ENCODE measurements at places on chromosomes 11 and 22. TPM values are rescaled to one million over a fixed set of nuclear protein-coding genes. Genes with fewer than 3 reads are reported as not detected.

DNA sequence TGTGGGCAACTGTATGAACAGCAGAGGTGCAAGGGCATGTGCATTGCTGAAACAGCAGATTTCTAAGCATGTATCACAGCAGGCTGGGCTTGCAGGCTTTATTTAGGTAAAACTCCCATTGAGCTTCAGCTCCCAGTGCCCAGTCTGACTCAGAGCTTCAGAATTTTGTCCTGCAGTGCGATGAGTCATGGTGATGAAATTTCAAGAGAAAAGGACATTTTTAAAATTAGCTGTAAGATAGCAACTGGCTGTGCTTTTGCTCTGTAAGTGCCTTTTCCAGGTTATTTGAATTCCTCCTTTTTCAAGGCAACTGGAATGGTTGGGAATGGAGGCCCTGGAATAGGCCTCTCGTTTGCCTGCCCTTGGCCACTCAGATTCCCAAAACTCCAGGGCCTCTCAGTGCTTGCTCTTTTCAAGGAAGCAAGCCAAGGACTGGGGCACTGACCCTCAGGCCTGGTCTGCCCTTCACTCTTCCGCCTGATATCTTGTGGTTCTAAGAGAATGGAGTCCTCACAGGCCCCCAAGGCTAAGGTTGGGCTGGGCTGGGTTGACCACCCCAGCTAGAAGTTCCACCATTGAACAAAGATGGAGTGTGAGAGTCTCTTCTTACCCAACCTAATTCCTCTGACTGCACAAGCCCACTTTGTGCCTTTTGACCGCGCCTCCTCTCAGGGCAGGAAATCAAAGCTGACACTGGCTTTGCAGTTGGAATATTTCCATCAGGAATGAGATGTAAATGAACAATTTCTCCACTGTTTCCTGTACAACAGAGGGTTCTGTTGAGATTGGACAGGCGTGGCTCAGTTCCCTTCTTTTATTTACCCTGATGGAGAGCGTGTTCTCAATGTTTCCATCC lies 59.5 kb upstream of the PRSS23 start:
- no peak overlapping the region for H3K4me3 ChIP-seq
- no peaks in the 10 kb centered on the region for H3K27me3 ChIP-seq
- H3K4me1 ChIP-seq: peaks cover 42% of the 10 kb centered on the region
- no peak for DNase-seq
- peak overlapping the region; percentile 81 for H3K27ac ChIP-seq
- no peaks in the 10 kb centered on the region for H3K36me3 ChIP-seq

GRCh38 chr11:28242596-28242995 lies 134.4 kb downstream of the METTL15 start:
- no peaks in the 10 kb centered on the region for H3K36me3 ChIP-seq
- peaks cover 7% of the 10 kb centered on the region for H3K4me1 ChIP-seq
- H3K4me3 ChIP-seq: no peak overlapping the region

The SYT8 gene
- total RNA-seq: not detected

The CELF1 gene
- 88.6 TPM for total RNA-seq

GRCh38 chr11:59192446-59193020 lies 20.2 kb downstream of the MPEG1 start:
- peaks cover 11% of the 10 kb centered on the region for H3K36me3 ChIP-seq
- peaks cover 24% of the 10 kb centered on the region for H3K4me1 ChIP-seq
- H3K27me3 ChIP-seq: no peaks in the 10 kb centered on the region
- DNase-seq: no peak

- H3K36me3 ChIP-seq: peaks cover 14% of the 10 kb centered on the region
- no peak for DNase-seq
- H3K4me1 ChIP-seq: peaks cover 88% of the 10 kb centered on the region
Measured at GRCh38 chr22:31948002-31948401, 3.7 kb downstream of the YWHAH start.

GRCh38 chr11:87454241-87454640 lies 416.5 kb downstream of the TMEM135 start:
- no peaks in the 10 kb centered on the region for H3K27me3 ChIP-seq
- no peak overlapping the region for H3K27ac ChIP-seq
- DNase-seq: no peak

The BIK gene
- total RNA-seq: 0.41 TPM

The ARHGAP20 gene
- total RNA-seq: 0.16 TPM

GRCh38 chr22:45235101-45235777 lies 5.5 kb downstream of the KIAA0930 start:
- no peaks in the 10 kb centered on the region for H3K36me3 ChIP-seq
- H3K4me1 ChIP-seq: peaks cover 15% of the 10 kb centered on the region
- H3K27ac ChIP-seq: peak overlapping the region; percentile 34
- H3K4me3 ChIP-seq: no peak overlapping the region
- no peak for DNase-seq

The APOL6 gene
- total RNA-seq: 4.8 TPM

- H3K27me3 ChIP-seq: no peaks in the 10 kb centered on the region
- DNase-seq: no peak
- H3K4me3 ChIP-seq: no peak overlapping the region
- no peaks in the 10 kb centered on the region for H3K36me3 ChIP-seq
- H3K4me1 ChIP-seq: peaks cover 41% of the 10 kb centered on the region
Measured at GRCh38 chr11:76778874-76779273, 4.3 kb upstream of the TSKU start.

The MS4A6A gene
- total RNA-seq: 42.1 TPM

The RBFOX2 gene
- total RNA-seq: 75.4 TPM

DNA sequence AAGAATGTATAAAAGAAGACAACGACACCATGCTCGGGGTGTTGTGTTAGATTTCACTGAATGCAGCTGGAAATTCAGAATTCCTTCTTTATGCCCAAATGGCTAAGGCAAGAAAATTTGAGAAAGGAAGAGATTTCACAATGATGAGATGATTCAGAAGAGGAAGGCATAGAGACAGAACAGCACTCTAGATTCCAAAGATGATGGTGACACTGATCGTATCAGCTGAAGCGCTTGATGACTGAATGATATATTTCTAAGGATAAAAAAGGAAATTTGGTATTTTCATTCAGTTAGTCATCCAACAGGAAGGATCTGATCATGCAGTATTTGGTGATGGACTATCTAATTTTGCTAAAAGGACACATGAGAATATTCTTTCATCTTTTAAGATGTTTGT lies 189.2 kb downstream of the EFCAB6 start:
- peaks cover 4% of the 10 kb centered on the region for H3K36me3 ChIP-seq
- no peak overlapping the region for H3K4me3 ChIP-seq
- DNase-seq: no peak
- H3K27ac ChIP-seq: no peak overlapping the region
- no peaks in the 10 kb centered on the region for H3K4me1 ChIP-seq
- H3K27me3 ChIP-seq: no peaks in the 10 kb centered on the region

Data from left ventricle myocardium inferior (tissue), 1 donor.